Stimulated activated CD8-positive, alpha-beta memory T cell treated with anti-CD3 and anti-CD28 coated beads, Interleukin-15, amount 100 ng/mL, for 48 hours (primary cell): ENCODE measurements at places on chromosomes 6 and 20.

- DNase-seq, result no peak
Measured at GRCh38 chr6:138162955-138163575, 1.3 kb downstream of the ARFGEF3 start.

DNA sequence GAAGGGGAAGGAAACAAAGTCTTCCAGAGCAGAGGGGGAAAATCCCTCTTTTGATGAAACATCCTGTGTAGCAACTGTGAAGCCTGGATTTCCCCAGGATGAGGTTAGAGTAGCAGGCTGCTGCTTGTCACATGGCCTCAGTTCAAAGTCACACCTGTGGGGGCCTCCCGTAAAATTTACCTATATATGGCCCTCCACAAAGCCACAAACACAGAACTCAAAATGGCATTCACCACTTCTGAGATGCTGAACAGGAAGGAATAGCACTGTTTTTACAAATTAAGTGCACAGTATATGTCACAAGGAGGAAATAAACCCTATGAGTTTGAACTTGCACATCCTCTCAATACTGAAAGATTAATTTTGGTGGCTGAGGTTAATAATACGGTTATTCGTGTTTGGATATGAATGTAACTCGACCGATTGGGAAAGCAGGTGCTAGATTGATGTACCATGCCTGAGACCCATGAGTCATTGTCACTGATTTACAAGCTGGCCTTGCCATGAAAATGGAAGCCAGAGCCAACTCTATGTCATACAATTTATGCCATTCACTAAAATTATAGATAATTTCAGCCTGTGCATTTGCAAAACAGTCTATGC is 70.6 kb downstream of the SGK1 start:
- DNase-seq, result peak; percentile 55

DNA sequence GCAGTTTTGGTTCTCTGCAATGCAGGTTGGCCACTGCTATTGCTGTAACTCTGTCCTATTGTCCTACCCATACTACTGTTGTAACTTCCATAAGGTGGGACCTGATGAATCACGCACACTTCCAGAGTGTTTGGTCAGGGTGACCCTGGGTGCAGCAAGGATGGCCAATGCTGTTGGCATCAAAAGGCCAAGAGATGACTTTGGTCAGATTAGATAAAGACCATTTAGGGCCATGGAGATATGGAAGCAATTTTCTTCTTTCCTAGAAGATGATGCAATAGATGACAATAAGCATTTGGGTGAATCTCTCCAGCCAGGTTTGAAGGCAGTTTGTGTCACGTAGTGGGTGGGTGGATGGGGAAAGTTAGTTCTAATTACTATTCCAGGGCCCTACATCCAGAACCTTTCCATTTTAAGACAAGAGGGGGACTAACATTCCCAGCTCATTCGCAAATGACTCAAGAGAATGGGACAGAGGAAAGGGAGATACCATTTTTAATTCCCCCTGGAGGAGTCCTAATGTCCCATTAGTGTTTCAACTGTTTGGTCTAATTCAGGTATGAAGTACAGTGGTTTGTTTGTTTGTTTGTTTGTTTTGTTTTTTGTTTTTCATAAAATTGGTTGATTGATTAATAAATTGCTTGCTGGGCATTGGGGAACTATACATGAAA is 35.6 kb downstream of the KLHL31 start:
- no peak for DNase-seq

DNA sequence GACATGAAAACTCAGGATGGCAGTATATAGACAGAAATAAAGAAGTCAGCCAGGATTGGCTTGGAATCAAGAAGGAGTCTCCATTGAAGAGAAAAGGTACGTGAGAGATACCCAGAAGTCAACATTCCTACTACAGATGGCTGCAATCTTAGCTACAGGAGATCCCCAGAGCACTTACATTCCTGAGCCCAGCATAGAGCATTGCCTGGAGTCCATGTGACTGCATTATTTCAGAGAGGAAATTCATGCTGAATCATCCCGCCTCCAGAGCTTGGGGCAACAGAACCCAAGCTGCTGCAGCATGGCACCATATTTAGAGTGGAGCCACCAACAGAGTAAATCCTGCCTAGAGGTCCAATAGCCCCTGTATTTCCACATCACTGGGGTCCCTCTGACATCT is 125.0 kb upstream of the GRIK2 start:
- DNase-seq, result no peak

- DNase-seq, result no peak
Measured at GRCh38 chr6:130873746-130874145, 46.5 kb downstream of the SMLR1 start.
